ENCODE measurements at places on chromosomes 16 and 17. TPM values are rescaled to one million over a fixed set of nuclear protein-coding genes. Genes with fewer than 3 reads are reported as not detected.

PRRT2 gene
- not detected for total RNA-seq

GRCh38 chr16:65312071-65312470, 190.2 kb upstream of the CDH11 start:
- DNase-seq, result no peak

- DNase-seq, result no peak
Observed at GRCh38 chr17:2338315-2338657, 985 bp downstream of the SGSM2 start.

- DNase-seq, result no peak
Observed at GRCh38 chr17:73989671-73990070, 213.8 kb upstream of the RPL38 start.

AGRP gene
- not detected for total RNA-seq

- no peak for DNase-seq
Observed at GRCh38 chr17:78613416-78613815, 36.2 kb upstream of the DNAH17 start.

GRCh38 chr16:79843145-79843544, 242.6 kb upstream of the MAF start:
- DNase-seq, result no peak

OTOA gene
- total RNA-seq, result not detected

CMTM1 gene
- 1.1 TPM for total RNA-seq

GRCh38 chr17:78910497-78911284, 7.7 kb upstream of the CEP295NL start:
- no peak for DNase-seq

PRSS27 gene
- total RNA-seq, result 0.67 TPM

DNA sequence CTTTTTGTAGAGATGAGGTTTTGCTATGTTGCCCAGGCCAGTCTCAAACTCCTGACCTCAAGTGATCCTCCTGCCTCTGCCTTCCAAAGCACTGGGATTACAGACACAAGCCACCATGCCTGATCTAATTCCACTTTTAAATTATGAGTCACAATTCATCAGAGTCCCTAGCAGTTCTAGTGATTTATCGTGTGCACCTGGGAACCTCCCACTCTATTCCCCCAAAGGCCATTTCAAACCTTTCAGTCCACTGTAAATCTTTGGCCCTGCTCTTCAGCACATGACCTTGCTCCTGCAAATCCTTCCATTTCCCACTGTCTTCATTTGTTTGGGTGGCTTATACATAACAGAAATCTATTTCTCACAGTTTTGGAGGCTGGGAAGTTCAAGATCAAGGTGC, 73.0 kb downstream of the HS3ST2 start:
- no peak for DNase-seq

DNA sequence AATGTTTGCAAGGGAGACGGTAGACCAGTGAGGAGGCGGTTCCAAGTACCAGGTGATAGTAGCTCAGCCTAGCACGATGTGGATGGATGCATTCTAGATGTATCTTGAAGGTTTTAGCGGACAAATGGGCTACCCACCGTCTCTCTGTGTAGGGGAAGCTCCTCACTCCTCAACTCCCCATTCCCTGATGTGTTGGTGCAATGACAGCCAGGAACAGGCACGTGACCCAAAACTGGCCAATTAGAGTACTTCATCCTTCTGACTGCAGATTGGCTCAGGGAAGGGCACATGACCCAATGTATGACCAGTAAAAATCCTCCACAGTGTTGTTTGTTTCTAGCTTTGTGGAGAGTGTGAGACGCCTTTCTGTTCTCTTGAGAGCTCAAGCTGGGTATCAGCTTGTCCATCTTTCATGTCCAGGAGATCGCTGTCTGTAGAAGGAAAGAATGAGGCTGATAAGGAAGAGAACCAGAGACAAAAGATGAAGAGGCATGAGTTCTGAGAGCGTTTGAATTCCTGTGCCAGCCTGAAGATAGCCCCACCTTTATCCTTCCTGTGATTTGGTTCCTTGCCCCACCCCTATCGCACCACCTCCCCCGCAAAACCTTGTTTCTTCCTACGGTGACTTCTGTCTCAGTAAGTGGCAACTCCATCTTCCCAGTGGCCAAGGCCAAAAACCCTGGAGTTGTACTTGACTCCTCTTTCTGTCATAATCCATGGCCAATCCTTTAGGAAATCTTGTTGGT, 2.3 kb upstream of the BORCS6 start:
- DNase-seq, result peak; percentile 89

DNA sequence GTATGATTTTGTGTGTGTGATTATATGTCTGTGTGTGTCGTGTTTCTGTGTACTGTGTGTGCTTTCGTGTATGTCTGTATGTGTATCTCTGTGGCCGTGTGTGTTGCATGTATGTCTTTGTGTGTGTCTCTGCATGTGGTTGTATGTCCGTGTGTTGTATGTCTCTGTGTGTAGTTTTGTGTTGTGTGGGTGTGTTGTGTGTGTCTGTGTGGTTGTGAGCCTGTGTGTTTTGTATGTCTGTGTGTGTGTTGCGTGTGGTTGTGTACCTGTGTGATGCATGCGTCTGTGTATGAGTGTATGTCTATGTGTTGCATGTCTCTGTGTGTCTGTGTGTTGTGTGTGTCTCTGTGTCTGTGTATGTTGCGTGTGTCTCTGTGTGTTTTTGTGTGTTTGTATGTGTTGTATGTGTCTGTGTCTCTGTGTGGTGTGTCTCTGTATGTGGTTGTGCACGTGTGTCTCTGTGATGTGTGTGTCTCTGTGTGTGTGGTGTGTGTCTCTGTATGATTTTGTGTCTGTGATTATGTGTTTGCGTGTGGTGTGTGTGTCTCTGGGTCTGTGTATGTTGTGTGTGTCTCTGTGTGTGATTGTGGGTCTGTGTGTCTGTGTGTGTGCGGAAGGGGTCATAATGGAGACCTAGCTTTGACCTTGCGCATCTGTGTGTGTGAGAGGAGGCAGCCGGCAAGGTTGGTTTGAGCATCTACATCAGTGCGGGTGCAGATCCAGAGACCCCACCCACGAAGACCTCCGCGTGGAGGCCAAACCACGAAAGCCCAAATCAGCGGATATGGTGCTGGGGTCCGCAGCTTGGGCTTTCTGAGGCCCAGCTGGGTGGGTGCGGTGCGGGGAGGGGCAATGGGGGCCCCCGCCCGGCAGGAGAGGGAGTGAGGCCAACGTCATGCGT, 212.6 kb upstream of the GSE1 start:
- DNase-seq, result peak; percentile 6

DNA sequence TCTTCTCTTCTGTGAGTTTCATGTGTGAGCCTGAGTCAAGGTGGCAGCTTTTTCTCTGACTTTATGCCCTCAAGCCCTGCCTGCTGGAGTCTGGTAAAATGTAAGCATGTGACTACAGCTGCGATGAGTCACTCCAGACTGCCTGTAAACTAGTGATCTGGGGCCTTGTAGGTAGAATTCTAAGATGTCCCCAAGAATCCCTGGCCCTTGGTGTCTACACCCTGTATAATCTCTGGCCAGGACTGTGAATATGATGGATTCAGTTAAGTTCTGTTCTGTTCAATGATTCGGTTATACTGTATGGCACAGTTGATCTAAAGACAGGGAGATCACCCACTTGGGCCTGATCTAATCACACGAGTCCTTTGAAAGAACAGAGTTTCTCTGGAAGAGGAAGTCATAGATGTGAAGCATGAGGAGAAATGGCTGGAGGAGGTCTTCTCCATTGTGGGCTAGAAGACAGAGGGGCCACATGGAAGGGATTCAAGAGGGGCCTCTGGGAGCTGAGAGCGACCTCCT, 29.8 kb downstream of the PRSS54 start:
- no peak for DNase-seq

GRCh38 chr16:67137605-67138004, 13.2 kb downstream of the B3GNT9 start:
- no peak for DNase-seq

DNA sequence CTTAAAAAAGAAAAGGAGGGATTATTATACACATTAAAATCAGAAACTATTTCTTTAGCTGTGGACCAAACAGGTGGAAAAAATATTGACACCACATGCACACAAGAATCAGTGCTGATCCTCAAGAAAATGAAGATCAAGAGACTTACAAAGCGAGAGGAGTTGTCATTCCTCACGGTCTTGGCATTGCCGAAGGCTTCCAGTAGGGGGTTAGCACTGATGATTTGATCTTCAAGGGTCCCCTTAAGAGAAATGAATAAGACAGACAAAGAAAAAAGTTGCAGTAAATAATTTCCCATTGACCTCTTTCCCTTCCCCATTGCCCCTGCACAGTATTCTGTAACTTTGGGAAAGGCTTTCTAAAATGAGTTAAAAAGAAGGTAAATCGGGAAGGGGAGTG, 6.0 kb downstream of the MYH4 start:
- no peak for DNase-seq

DNA sequence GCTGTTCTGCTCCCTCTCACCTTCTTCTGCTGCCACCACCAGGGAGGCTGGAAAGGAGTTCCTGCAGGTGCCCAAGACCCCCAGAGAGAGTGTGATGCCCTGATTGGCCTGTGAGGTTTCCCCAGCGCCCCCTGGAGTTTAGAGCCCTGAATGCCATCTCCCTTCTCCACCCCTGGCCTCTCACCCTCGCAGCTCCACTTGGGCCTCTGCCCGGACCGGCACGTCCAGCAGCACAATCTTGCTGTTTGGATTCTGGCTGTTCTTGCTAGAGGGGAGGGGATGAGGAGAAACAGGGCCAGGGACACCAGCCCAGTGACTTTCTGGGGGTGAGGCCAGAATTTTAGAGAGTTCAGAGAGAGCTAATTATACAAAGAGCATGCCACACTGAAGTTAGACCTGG, 12.5 kb upstream of the FAM171A2 start:
- peak; percentile 60 for DNase-seq

- DNase-seq, result no peak
Observed at GRCh38 chr17:60388742-60389141, 3.2 kb downstream of the USP32 start.

DNA sequence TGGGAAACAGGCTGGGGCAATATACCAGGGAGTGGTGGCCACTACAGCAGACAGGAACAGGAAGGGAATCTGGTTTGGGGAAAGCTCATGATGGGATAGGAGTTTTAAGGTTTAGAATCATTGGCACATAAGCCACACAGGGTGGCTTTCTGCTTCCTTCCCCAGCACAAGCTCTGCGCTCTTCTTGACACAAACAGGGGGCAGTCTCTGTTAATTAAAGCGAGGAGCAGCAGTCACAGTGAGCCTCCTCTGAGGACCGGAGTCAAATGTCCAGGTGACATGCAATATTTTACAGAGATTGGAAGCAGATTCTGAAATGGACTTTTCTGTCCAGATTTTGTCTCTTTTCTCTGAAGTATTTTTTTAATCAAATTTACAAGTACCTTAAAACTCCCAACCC, 2.8 kb upstream of the SHISA9 start:
- DNase-seq, result no peak

DNA sequence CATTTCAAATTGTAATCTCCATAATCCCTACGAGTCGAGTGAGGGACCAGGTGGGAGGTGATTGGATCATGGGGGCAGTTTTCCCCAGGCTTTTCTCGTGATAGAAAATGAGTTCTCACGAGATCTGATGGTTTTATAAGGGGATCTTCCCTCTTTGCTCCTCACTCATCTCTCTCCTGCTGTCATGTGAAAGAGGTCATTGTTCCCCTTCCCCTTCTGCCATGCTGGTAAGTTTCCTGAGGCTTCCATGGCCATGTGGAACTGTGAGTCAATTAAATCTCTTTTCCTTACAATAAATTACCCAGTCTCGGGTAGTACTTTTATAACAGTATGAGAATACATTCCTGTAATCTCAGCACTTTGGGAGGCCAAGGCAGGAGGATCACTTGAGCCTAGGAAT, 76.7 kb upstream of the MARCHF10 start:
- DNase-seq, result no peak

DNA sequence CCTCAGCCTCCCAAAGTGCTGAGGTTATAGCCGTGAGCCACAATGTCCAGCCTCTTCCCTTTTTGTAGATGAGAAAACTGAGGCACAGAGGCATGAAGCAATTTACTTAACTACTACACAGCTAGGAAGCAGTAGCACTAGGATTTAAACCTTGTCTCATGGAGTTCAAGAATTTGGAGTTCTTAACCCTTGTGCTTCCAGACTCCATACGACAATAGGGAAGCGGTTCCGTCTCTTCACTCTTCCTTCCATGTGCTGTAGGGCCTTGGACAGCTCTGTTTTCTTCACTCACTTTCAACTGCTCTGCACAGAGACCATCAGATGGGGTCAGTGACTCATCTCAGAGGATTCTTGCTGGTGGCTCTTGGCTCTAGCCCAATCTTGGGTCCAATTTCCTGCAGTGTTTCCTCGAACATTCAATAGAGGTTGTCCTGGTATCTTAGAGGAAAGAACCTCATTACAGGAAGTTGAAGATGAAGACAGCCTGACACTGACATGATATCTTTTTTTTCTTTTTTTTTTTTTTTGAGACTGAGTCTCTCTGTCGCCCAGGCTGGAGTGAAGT, 19.3 kb downstream of the ITGAL start:
- peak; percentile 20 for DNase-seq

RAB34 gene
- 14.9 TPM for total RNA-seq

Data from heart left ventricle (tissue), 16 donors.